ENCODE measurements at places on chromosomes 5 and 9.

- DNase-seq, result no peak
These were observed 355.3 kb downstream of the ZSWIM6 start for GRCh38 chr5:61687371-61687770.

GRCh38 chr9:122226758-122227574, 1.8 kb downstream of the LHX6 start:
- no peak for DNase-seq

DNA sequence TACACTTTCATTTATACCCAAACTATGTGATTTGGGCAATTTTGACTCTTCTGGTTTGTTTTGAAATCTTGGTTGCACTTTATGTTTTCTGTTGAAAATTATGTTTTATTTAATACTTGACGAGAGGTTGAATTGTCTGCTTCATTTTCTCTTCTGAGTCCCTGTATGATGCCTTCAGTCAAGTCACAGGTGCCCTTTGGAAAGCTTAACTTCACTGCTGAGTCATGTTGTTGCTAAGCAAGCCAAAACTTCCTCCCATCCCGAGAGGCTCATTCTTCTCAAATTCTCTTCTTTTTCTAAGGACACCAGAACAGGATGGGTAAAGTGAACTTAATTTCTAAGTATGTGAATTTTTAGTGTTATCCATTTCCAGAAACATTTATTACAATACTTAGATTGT, 455.3 kb upstream of the PTGER4 start:
- no peak for DNase-seq

GRCh38 chr5:153515301-153515700, 24.8 kb downstream of the GRIA1 start:
- DNase-seq, result no peak

- no peak for DNase-seq
These were observed 9.7 kb downstream of the GRIN1 start for GRCh38 chr9:137148661-137149060.

DNA sequence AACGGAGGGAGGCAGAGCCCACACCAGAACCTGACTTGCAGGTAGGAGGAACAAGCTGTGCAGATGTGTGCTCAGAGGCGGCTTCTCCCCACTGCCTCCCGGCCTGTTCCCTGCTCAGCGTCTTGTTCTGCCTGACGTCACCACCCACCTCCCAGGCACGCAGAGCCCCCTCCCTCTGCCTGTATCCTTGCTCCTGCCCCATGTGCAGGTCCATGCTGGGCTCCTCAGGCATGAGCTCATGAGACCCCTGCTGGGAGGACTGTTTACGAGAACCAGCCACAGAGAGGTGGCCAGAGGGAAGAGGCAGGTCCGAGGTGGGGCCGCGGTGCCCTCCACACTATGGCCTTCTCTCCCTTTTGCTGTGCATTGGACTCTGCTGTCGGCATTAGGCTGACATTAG, 45.5 kb downstream of the SLC6A3 start:
- DNase-seq, result no peak

DNA sequence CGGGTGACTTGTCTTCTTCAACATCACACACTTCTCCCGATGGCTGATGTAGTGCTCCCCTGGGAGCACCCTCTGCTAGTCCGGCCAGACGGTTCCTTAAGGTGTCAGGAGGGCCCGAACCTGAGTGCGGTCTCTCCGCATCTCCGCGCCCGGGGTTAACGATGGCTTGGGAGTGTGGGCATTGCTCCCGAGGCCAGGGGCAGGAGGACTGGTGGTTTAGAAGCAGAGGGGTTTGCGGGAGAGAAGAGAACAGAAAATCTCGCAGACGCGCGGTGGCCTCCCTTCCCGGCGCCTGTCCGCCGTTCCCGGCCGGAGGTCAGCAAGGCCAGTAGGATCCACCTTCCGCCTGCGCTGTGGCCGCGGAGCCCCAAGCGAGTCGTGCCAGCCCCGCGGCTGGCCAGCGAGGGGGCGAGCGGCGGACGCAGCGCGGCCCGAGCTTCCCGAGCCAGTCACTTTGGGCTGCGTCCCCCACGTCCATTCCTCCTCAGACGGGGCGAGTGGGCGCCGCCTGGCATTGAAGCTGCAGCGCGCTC, 700 bp downstream of the CDO1 start:
- DNase-seq, result peak; percentile 20

DNA sequence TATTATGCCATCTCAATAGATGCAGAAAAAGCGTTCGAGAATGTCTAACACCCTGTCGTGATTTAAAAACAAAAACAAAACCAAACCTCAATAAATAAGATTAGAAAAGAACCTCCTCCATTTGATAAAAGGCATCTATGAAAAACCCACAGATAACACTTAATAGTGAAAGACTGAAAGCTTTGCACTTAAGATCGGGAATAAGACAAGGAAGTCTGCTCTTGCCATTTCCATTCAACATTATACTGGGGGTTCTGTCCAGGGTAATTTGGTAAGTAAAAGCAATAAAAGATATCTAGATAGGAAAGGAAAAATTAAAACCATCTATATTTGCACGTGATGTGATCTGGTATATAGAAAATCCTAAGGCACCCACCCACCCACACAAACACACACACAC, 7.3 kb upstream of the EXOSC3 start:
- DNase-seq, result no peak

DNA sequence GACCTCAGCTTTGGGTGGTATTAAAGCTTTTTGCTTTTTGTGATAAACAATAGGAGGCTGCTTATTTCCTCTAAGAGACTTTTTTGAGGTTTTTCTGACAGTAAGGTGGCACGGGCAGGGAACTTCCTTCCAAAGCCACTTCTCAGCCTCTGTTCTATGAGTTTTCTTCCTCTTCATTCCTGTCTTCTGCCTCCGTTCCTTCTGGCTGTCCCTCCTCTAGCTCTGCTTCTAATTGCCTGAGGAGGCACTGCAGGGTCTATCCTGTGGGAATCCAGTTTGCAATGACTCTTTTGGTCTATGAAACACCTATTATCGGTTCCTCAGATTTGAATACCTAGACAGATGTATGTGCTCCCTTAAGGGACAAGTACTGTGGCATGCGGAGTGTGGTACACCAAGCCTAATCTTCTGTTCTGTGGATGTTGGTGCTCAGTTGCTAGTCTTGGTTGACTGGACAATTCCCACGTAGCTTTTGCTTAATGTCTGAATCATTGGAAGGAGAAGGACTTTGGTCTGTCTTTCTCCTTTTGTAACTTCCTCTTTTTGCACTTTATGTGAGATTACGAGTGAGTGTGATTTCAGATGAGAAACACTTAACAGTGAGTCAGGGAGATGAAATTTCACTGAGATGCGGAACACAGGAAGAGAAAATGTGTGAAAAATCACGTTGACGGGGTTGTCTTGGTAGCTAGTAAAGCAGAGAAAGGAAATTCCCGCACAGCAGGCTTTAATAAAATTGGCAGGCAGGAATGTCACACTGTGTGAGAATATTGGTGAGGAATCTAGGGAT, 305.2 kb downstream of the EFNA5 start:
- DNase-seq, result no peak

- no peak for DNase-seq
These were observed 310.8 kb downstream of the DRD1 start for GRCh38 chr5:175133185-175133584.

Measured in left renal cortex interstitium (tissue), 4 donors.